Skeletal muscle tissue (tissue), 5 donors: ENCODE measurements at places on chromosomes 1 and 21. TPM values are rescaled to one million over a fixed set of nuclear protein-coding genes. Genes with fewer than 3 reads are reported as not detected.

CCDC17 gene
- total RNA-seq = 0.52 TPM

MMP23B gene
- 17.2 TPM for total RNA-seq

FOXD3 gene
- total RNA-seq = 5.2 TPM

TTC24 gene
- total RNA-seq = not detected

C1QA gene
- 50.6 TPM for total RNA-seq

USP33 gene
- 79.9 TPM for total RNA-seq

ZNF697 gene
- total RNA-seq = 13.6 TPM

ITPKB gene
- total RNA-seq = 18.8 TPM

PCAT6 gene
- total RNA-seq = not detected

PLEKHA6 gene
- 1.0 TPM for total RNA-seq

EPHA8 gene
- not detected for total RNA-seq

S100A14 gene
- total RNA-seq = not detected

ESPN gene
- total RNA-seq = 0.52 TPM

CLCA2 gene
- not detected for total RNA-seq

ERG gene
- total RNA-seq = 4.7 TPM

SPRR5 gene
- not detected for total RNA-seq

TMEM82 gene
- total RNA-seq = not detected

FCER1A gene
- total RNA-seq = 0.52 TPM

FAM72C gene
- total RNA-seq = not detected

CYP4Z1 gene
- total RNA-seq = 1.0 TPM

ADARB1 gene
- total RNA-seq = 16.2 TPM

USP21 gene
- 6.8 TPM for total RNA-seq

ELAVL4 gene
- total RNA-seq = under 0.01 TPM

GREM2 gene
- 2.6 TPM for total RNA-seq

MUL1 gene
- total RNA-seq = 15.1 TPM

NUAK2 gene
- 1.0 TPM for total RNA-seq

DARS2 gene
- 11.5 TPM for total RNA-seq

TMEM51 gene
- 4.7 TPM for total RNA-seq

TTC39A gene
- total RNA-seq = 2.1 TPM
